M059J (cell line): ENCODE measurements at places on chromosomes 6 and 20.

DNA sequence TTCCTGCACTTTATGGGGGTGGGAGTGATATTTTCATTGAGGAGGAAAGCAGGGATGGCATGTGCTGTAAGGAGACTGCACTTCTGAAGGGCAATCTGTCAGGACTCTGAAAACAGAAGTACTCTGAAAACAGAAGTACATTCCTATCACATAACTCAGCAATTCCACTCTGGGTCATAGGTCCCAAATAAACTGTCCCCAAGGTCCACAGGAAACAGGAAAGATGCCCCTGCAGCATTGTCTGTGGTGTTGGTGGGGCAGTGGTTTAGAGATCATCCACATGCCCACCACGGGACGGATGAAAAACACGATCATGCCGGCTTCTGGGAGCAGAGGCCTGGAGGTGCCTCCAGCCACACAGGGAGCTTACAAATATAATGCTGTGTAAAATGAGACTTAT is 150.3 kb downstream of the OTOR start:
- peak; percentile 57 for DNase-seq

DNA sequence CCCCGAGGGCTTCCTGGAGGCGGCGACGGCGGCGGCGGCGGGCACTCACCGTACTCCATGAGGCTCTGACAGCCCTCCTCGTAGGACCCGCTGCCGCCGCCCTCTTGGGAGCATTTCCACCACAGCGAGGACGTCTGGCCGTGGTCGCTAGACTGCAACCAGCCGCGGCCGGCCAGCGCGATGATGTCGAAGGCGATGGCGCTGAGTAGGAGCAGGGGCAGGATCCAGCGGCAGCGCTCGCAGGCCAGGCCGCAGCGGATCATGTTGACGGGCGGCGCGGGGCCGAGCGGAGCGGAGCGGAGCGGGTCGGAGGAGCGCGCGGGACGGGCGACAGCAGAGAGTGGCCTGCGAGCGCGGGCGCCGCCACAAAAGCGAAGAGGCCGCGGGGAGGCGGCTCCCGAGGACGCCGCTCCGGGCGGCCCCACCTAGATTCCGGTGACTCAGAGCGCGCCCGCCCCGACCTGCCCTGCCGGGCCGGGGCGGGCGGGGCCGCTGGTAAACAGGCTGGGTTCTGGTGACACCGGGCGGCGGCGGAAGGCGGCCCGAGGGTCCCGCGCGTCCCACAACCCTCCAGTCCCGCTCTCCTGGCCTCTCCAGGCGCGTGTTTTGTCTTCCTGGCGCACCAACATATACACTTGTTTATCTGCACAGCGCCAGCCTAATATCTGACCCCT is at the start of gene PERP:
PERP (minus strand) TSS at position 342 of the 674 bp plus-strand sequence; CDS start at position 263, 79 bp downstream.
- peak; percentile 78 for DNase-seq

- no peak for DNase-seq
Observed at GRCh38 chr6:6700407-6701270, 112.1 kb downstream of the LY86 start.

DNA sequence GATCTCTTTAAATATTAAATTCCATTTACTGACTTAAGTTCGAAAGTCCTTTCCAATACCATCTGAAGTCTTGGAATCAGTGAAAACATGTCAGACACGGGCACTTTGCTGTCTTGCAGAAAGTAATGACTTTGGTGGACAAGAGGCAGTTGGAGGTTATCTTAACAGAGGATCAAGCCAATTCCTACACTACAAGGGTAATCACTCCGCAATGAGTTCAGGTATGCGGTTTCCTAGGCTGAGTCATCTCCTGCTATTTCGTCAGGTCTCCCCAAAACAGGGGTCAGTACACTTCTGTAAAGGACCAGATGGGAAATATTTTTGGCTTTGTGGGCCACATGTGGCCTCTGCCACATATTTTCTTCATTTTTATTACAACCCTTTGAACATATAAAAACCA is 656.6 kb downstream of the KIF16B start:
- DNase-seq = peak; percentile 78

GRCh38 chr6:167697316-167697715 is 129.4 kb upstream of the AFDN start:
- DNase-seq = no peak
